ENCODE measurements at places on chromosomes 1 and 21.
A peak's percentile ranks its signal among the peaks of the same experiment; 100 is the strongest.

GRCh38 chr1:224811564-224811963 is 117.9 kb upstream of the DNAH14 start:
- no peak for DNase-seq

DNA sequence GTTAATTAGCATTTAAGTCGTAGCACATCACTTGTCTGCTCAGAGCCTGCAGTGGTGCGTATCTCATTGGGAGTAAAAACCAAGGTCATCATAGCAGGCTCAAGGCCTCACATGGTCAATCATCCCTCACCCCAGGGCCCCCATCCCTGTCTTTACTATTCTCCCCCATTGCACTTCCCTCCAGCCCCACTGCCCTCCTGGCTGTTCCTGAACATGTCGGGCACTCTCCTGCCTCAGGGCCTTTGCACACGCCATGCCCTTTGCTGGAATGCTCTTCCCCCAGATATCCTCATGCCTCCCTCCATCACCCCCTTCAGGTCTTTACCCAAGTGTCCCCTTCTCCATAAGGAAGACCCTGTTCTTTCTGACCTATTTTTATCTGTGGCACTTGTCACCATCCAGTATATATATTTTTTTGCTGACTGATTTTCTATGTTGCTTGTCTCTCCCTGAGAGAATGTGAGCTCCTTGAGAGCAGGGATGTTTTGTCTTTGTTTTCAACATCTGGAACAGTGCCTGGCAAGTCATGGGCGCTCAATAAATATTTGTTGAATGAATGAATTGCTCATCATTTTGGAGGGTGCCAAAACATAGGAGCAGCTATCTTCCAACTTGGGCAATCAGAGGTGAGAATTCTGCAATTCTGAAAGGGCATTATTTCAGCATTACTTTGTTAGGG is 74.1 kb upstream of the POU3F1 start:
- DNase-seq, result no peak

DNA sequence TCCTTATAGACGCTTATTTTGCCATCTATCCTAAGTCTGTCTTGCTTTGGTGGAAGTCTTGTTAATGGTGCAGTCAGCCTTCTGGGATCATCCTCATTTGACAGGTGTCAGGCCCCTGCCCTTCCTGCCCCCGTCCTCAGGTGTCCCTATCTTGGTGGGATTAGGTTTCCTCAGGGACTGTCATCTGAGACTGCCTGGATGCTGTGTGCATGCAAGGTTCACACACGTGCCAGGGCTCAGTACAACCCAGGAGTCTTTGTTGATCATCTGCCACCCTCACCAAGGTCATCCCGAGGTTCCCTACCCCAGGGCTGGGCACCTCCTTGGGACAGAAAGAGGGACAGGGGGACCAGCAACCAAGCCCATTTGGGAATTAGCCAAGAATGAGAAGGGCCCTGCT is 18.0 kb downstream of the PADI2 start:
- no peak for DNase-seq

DNA sequence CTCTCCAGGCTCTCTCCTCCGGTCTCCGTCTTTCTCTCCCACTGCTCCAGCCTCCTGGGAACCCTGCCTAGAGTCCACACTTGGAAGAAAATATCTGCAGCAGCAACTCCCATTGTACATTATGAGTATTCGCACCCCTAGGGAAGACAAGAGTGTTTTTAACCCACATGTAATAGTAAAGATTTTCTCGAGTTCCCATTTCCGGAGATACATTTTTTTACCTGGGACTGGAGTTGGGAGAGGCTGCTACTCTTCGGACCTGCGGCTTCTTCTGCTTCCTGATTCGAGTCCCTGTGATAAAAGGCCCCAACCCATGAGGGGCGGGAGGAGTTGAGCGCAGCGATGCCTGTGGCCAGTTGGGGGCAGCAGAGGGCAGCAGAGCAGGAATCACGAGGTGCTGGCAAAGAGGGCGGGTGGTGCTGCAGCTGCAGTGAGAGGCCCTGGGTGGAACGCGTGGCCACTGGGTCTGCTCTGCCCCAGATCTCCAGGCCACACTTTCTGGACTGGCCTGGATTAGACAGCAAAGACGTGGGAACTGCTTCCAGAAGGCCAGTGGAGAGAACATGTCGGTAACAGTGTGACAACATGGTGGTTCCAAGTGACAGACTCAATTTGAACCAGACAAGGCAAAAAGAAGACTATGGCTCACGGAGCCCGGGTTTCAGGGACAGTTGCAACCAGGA is 221.0 kb upstream of the CSF3R start:
- no peak for DNase-seq

- no peak for DNase-seq
Observed at GRCh38 chr1:14437417-14437918, 161.0 kb upstream of the KAZN start.

DNA sequence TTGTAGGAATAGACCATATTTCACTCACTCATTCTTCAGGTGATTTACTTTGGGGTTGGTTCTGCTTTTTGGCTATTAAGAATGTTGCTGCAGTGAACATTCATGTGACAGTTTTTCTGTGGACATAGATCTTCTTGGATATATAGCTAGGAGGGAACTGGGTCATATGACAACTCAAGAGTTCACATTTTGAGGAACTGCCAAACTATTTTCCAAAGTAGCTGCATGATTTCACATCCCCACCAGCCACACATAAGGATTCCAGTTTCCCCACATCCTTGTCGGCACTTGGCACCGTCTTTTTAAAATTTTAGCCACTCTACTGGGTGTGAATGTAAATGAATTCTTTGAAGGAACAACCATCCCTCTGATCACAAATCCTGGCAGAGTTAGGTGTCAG is 126.0 kb downstream of the PRDM2 start:
- DNase-seq, result no peak

DNA sequence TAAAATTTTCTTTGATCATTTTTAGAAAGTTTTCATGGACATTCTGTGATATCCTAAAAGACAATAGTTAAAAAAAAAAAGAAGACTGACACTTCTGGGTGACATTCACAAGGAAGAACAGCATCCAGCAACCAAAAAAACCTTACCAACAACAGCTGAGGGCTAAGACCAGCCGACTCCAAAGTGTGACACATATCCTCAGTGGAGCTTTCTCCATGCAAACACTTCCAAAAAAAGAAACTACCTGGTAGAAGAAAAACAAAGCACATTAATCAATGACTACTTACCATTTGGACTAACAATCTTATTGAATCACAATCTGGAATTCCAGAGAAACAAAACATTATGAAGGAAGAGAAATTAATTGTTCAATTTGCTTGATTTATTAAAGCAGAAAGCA is 88.2 kb downstream of the IARS2 start:
- no peak for DNase-seq

DNA sequence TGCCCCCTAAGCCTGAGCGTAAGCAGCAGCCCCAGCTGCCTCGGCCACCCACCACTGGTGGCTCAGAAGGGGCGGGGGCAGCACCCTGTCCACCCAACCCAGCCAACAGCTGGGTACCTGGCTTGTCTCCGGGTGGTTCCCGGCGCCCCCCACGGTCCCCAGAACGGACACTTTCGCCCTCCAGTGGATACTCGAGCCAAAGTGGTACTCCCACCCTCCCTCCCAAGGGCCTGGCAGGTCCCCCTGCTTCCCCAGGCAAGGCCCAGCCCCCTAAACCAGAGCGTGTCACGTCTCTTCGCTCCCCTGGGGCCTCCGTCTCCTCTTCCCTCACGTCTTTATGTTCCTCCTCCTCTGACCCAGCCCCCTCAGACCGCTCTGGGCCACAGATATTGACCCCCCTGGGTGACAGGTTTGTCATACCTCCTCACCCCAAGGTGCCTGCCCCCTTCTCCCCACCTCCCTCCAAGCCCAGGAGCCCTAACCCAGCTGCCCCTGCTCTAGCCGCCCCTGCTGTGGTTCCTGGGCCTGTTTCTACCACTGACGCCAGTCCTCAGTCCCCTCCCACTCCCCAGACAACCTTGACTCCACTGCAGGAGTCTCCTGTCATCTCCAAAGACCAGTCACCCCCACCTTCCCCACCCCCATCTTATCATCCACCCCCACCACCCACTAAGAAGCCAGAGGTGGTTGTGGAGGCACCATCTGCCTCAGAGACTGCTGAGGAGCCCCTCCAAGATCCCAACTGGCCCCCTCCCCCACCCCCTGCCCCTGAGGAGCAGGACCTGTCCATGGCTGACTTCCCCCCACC is 46.2 kb downstream of the YARS1 start:
- no peak for DNase-seq

DNA sequence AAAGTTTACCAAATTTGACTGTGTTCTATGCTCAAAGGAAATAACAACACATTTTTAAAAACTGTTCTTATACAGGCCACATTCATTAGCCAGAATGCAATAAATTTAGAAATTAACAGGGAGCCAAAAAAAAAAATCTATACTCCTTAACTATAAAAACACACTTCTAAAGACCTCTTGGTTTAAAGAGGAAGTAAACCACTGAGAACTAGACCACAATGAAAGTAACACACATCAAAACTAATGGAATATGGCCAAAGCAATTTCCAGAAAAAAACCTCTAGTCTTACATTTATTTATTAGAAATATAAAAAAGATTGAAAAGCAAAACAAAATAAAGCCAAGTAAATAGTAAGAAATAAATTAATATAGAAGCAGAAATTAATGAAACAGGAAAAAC is 48.9 kb upstream of the GADD45A start:
- DNase-seq, result no peak

GRCh38 chr1:205961405-205961804 is 18.1 kb upstream of the SLC26A9 start:
- no peak for DNase-seq

- no peak for DNase-seq
Observed at GRCh38 chr1:44032170-44032790, 1.0 kb upstream of the SLC6A9 start.

GRCh38 chr1:209497729-209498128 is 85.8 kb upstream of the CAMK1G start:
- no peak for DNase-seq

DNA sequence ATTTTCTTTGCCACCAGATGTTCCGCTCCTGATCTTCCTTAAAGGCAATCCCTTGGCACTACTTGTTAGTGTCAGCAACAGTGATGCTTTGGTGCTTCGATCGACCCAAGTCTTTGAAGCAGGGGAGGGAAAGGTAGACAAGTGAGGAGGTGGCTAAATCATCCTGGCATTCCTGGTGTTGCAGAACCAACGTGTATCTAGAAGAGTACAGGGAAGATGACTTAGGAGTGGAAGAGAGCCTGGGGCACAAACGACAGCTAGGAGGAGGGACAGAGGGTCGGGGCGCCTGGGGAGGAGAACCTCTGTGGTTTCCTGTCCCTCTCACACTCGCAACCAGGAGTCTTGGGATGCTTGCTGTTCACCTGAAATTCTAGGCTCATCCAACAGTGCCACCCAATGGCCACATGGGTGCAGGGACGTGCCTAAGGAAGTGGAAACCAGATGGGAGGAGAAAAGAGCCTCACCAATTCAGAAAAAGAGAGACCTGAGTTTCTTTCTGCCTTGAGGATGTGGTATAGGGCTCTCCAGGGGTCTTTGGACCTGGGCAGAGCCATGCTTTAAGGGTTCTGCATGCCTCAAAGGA is 9.5 kb upstream of the KCNA2 start:
- no peak for DNase-seq

GRCh38 chr1:115317101-115318012 is 20.7 kb downstream of the NGF start:
- DNase-seq, result no peak

- DNase-seq, result peak; percentile 36
Observed at GRCh38 chr1:15918962-15919715, 56.8 kb downstream of the ZBTB17 start.

DNA sequence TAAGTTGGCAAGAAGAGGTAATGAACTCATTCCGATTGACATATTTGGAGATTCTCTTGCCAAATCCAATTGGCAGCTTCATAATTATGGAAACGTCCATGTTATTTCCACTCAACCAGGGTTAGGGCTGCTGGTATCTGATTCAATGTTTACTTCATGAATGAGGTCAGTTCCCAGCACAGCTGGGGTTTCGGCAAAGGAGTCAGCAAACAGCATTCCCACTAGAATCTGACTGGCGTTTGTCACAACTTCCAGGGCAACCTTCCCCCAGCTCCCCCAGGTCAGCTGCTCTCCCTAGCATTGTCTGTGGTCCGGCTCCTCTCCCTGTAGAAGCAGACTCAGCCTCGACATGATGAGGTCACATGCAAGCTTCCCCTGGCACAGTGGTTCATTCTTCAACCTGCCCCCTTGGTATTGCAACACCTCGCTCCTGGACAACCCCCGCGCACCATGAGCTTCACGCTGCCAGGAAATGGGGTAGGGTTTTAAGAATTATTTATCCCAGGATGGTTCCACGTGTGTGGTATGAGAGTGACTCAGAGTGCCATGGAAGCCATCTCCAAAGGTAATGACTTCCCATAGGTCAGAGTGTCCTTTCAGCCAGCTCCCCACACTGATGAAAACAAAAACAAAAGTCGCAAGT is 100.7 kb upstream of the SLC25A33 start:
- DNase-seq, result peak; percentile 74

GRCh38 chr1:43847290-43847689 is 86.3 kb upstream of the ARTN start:
- no peak for DNase-seq

- DNase-seq, result no peak
Observed at GRCh38 chr1:220298470-220299205, 26.4 kb upstream of the RAB3GAP2 start.

GRCh38 chr1:173224280-173224892 is 17.3 kb upstream of the TNFSF4 start:
- DNase-seq, result no peak

DNA sequence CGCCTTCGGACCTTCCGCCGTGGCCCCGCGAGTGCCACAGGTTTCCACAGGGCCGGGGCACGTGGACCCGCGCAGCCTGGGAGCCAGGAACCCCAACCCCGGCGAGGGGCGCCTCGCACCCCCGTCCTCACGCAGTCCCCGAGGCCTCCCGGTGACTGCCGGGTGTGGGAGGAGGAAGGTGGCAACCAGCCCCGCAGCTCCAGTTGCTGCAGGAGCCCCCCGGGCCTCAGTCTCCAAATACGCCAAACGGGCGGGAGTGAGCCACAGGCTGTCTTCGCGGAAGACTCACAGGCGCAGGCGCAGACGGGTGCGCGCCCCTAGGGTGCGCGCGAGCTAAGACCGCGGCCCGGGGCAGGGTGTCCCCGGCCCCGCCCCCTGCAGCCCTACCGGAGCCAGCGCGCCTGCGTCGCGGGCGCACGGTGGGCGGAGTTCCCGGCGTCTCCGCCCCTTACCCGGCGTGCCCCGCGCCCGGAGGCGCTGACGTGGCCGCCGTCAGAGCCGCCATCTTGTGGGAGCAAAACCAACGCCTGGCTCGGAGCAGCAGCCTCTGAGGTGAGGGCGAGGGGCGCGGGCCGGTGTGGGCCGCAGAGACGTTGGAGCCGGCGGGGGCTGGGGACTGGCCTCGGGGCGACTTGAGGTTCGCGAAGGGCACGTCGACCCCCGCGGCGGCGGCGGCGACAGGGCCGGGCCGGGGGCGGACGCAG is at the start of gene ARF1:
ARF1 (plus strand) TSS at position 495 of the 704 bp plus-strand sequence. CDS start 14,407 bp downstream, outside the sequence.
- peak; percentile 58 for DNase-seq

Measured in HS-5 (cell line).